ENCODE measurements at places on chromosomes 3 and 15.

- DNase-seq: no peak
Measured at GRCh38 chr3:181713676-181714612, 2.2 kb downstream of the SOX2 start.

GRCh38 chr3:73045391-73045790, 16.1 kb upstream of the EBLN2 start:
- DNase-seq: no peak

- DNase-seq: no peak
Measured at GRCh38 chr3:157199841-157200240, 39.9 kb upstream of the CCNL1 start.

- DNase-seq: no peak
Measured at GRCh38 chr15:57255751-57256341, 120.5 kb upstream of the CGNL1 start.

DNA sequence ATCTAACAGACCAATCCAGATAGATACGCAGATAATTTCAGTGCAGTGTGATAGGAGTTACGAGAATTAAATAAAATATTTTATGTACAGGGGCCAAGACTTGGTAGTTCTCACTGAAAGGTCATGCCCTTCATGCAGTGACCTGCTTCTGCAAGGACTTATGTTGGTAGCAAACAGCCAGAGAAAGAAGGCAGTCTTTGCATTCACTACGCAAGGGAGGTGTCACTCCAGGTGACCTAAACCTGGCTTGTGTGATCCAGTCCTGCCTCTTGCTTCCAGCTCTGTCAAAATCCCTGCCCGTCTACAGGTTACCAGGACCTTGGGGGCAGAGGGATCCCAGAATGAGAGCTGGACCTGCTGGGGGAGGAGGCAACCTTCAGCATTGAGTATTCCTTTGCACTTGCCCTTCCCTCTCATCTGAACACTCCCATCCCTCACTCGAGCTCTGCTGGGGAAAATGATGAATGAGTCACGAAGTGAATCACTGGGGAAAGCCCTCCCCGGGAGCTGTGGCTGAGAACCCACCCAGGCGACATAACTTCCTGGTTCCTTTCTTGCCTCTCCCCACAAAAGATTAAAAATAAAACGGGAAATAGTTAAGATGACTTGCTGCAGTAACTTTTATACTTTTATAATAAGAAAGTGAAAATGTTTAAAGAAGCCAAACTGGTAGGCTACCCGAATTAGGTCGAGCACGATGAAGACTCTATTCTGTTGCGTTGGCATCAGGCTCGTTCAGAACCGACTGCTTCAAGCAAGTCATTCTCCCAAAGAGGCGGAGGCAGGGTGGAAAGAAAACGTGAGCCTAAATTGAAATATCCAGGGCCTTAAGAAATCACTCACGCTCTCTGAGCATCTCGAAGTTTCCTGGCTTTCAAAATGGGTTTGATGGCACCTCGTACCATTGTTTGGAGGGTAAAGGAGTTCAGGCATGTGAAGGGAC, 216.1 kb downstream of the SLCO3A1 start:
- DNase-seq: no peak

DNA sequence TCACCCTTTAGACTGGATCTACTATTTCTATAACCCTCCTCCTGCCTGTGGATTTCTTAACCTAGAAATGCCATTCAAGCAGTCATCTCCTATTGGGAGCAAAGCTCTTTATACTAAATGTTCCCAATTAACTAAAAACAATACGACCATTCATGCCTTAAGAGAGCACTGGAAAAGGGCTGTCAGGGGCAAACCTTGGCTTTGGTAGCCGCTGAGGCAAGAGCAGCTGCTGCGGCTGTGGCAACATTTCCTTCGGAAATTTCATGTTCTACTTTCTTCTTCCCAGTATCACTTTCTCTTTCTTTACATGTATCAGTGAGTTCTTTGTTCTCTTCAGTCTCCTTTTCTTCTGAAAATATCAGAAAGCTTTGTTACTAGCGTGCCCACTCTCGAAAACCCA, 56.3 kb upstream of the CSPG5 start:
- no peak for DNase-seq

GRCh38 chr15:55588815-55589115, 620 bp upstream of the PYGO1 start:
- DNase-seq: no peak

DNA sequence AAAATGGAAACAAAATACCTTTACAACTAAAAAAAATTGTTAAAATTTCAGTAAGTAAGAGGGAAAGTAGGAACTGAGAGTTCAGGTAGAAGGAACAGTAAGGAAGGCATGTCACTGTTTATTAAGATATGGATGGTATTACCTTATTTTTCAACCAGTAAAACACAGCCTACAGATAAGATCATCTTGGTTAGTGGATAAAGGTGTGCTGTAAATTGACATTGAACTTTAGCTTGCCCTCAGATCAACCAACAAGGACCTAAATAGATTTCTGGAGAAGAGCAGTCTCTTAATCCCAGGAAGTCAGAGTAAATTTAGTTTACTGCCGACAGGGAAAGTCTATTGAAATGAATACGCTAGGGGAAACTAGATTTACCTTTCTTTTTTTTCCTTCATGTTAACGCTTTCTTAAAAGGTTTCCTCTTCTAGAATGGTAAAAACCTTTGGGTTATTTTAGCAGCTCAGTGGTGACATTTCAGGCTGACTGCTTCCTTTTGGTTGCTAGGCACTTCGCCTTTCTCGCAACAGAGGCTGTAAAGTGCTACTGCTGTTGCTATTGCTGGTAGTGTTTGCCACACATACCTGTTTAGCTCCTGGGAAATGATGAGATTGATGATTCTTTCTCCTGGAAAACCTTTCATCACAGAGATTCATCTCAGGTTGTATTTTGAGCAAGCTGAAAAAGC, 12.9 kb downstream of the DZIP3 start:
- no peak for DNase-seq

DNA sequence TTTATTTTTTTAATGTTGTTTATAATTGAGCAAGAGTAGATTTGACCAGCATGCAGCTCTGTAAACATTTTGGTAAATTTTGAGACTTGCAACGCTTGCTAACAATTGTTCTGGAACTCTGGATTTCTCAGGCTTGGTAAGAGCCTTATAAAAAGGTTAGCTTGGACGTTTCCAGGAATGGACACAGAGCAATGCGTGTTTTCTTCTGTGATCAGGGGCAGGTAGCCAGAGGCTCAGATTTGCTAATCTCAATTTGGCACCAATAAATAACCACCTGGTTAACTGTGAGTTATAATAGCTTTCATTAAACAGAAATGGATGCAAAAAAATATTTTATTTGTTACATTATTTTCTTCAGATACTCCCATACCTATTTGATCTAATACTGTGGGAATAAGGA, 39.8 kb downstream of the CADM2 start:
- no peak for DNase-seq

GRCh38 chr3:134326760-134327593, 47.3 kb downstream of the AMOTL2 start:
- no peak for DNase-seq

DNA sequence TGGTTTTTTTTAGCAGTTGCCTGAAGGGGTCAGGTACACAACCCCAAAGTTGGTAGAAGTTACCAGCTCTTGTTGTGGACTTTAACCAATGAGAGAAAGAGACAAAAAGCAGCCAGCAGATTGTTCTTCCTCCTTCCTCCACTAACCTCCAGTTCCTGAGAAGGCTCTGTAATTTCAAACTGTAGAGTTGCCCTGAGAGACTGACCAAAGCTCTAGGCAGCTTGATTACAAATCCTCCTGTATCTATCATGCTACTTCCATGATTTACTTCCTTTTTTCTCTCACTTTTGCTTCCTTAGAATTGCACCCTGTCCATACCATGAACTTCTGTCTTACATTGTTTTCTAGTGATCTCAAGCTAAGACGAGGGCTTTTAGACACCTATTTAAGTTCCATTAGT, 29.2 kb downstream of the NSUN3 start:
- no peak for DNase-seq

DNA sequence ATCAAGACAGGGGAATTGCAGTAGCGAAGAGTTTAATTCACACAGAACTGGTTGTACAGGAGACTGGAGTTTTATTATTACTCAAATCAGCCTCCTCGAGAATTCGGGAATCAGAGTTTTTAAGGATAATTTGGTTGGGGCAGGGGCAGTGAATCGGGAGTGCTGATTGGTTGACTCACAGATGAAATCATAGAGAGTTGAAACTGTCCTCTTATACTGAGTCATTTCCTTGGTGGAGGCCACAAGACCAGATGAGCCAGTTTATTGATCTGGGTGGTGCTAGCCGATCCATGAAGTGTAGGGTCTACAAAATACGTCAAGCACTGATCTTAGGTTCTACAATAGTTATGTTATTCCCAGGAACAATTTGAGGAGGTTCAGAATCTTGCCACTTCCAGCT, 5.3 kb upstream of the ZNF770 start:
- no peak for DNase-seq

- DNase-seq: no peak
Measured at GRCh38 chr3:46926871-46927717, 49.5 kb downstream of the CCDC12 start.

DNA sequence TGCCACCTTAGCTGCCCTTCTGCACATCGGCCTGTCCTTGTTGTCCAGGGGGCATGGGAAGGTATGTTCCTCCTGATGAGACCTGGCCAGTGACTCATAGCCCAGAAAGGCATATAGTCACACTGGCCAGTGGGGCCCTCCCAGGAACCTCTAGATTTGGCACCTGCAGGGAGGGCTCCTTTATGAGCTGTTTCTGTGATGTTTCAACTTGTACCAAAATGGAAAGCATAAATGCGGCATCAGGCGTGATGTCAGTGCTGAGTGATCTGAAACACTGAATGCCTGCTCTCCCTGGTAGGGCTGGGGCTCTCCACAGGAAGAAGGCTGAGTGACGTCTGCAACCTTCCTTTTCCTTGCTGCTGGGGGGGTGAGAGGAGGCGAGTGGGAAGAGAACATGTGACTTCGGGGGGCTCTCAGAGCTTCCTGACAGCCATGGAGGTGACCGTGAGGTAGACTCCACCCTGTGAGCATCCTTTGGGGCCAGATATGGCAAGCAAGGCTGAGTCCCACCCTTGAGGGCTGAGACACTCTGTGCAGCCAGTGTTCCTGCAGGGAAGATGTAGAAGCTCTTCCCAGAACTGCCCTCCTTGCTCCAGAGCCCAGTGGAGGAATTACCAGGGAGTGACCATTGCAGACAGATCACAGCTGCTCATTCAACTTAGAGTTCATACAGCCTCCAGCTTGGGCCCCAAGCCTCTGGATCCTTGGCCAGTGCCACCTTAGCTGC, 37.1 kb upstream of the APEH start:
- no peak for DNase-seq

DNA sequence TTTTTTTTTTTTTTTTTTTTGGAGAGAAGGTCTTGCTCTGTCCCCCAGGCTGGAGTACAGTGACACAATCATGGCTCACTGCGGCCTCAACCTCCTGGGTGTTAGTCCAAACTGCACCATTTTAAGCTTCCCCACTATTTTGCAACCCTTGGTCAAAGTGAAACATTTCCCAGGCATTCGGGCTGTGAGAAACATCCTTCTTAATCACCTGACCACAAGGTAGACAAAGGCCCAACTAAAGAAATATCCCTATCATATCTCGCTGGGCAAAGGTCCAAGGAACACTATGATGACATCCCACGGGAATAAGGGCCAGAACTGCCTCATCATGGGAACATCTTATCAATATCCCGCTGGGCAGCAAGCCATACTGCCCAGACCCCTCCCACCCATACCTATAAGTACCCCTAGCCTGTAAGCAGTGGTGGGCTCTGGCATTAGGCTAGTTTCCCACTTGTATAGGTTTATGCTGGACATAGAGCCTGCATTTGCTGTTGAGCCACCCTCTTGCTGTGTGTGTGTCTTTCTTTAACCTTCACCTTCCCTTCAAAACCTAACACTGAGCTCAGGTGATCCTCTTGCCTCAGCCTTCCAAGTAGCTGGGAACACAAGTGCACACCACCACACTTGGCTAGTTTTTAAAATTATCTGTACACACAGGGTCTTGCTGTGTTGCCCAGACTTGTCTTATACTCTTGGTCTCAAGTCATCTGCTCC, 95.2 kb downstream of the SEMA5B start:
- no peak for DNase-seq

DNA sequence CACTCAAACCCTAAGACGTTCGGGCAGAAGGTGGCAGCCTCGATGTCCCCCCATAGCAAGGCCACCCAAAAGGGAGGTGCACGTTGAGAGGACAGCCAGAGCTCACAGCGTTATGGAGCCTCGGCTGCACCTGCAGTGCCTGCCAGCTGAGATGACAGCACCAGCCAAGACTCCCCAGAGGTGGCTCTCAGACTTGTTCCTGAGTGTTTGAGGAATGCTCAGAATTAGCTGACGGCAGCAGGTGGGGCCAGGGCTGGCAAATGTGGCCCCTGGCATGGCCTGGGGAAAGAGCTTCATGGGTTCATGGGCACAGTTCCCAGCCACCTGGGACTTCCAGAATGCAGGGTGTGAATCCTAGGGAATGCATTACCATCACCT, 177.8 kb downstream of the KLF13 start:
- DNase-seq: no peak

- no peak for DNase-seq
Measured at GRCh38 chr3:67601919-67602608, 52.3 kb downstream of the SUCLG2 start.

GRCh38 chr3:32325927-32326326, 65.7 kb upstream of the CMTM7 start:
- DNase-seq: no peak

DNA sequence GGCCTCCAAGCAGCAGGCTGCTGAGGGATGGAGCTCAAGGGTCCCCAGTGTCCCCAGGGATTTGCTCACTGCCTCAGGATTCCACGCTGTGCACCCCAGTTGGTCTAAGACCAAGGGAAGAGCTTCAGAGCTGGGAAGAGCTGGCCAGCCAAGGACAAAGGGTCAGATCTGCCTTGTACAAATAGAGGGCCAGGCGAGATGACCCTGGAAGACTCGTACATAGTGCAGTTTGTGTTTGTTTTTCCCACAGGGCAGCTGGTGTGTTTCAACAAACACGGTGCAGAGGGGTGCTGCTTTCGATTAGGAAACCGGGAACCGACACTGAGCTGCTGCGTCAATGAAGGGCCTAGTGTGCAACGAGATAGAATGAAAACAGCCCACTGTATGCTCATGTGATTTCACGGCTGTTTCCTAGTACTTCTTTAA, 56.1 kb upstream of the TRPM1 start:
- DNase-seq: no peak

Measured in stimulated activated CD8-positive, alpha-beta memory T cell treated with anti-CD3 and anti-CD28 coated beads, Interleukin-7, amount 100 ng/mL, for 1 hour (primary cell).